ENCODE measurements at places on chromosomes 16 and 17. TPM values are rescaled to one million over a fixed set of nuclear protein-coding genes. Genes with fewer than 3 reads are reported as not detected.

Gene MFSD6L
- not detected for total RNA-seq

Gene ALDH3A1
- total RNA-seq, result 62.1 TPM

Gene LDHD
- total RNA-seq, result 0.56 TPM

Gene CACNA1G
- 0.05 TPM for total RNA-seq

Gene GAS2L2
- not detected for total RNA-seq

Gene SMYD4
- 5.3 TPM for total RNA-seq

Gene EPN2
- total RNA-seq, result 24.1 TPM

Gene GINS2
- 25.1 TPM for total RNA-seq

Gene NOL3
- 89.0 TPM for total RNA-seq

Gene NPIPB13
- not detected for total RNA-seq

Gene ITGA2B
- 0.07 TPM for total RNA-seq

Gene RASL10B
- 0.35 TPM for total RNA-seq

Gene CES1
- total RNA-seq, result not detected

Gene ARL5C
- not detected for total RNA-seq

Gene USP10
- total RNA-seq, result 59.7 TPM

Gene ZNF23
- 3.7 TPM for total RNA-seq

Gene HEATR3
- 20.9 TPM for total RNA-seq

Gene DPEP2
- total RNA-seq, result not detected

Gene DOC2B
- total RNA-seq, result 0.09 TPM

Gene MCRIP2
- 60.1 TPM for total RNA-seq

Gene CCL2
- total RNA-seq, result not detected

Gene ZNF213
- total RNA-seq, result 4.9 TPM

Gene SCO1
- 36.7 TPM for total RNA-seq

Gene CDK5R1
- total RNA-seq, result 7.7 TPM

Gene KCTD11
- 48.4 TPM for total RNA-seq
